SK-N-SH treated with all-trans-retinoic acid at 6 μM for 48 hours (cell line): ENCODE measurements at places on chromosomes 6 and 20.

- no peak for ATAC-seq
These were observed 729.2 kb upstream of the MARCKS start for GRCh38 chr6:113127786-113128419.

GRCh38 chr6:44399991-44400390 is 12.5 kb downstream of the CDC5L start:
- ATAC-seq = no peak

- ATAC-seq = no peak
These were observed 27.0 kb downstream of the DNAAF9 start for GRCh38 chr20:3380228-3381070.

- no peak for ATAC-seq
These were observed 42.6 kb downstream of the IRF4 start for GRCh38 chr6:434051-434705.

DNA sequence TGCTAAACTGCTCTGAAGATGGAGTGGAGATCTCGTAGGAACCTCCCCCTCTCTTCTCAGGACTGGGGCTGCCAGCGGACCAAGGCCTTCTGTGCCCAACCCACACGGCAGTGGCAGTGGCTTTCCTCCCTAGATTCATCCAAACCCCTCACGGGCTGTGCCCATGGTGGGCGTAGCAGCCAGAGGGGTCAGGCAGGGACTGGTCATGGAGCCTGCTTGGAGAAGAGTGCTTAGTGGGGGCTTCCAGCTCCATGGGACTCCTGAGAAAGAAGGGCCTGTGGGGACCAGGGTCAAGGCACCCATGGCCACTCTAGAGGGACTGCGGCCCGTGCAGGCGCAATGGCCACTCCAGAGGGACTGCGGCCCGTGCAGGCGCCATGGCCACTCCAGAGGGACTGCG is 86.6 kb downstream of the TAF4 start:
- no peak for ATAC-seq

GRCh38 chr6:166530211-166531095 is 56.0 kb downstream of the RAMACL start:
- no peak for ATAC-seq

DNA sequence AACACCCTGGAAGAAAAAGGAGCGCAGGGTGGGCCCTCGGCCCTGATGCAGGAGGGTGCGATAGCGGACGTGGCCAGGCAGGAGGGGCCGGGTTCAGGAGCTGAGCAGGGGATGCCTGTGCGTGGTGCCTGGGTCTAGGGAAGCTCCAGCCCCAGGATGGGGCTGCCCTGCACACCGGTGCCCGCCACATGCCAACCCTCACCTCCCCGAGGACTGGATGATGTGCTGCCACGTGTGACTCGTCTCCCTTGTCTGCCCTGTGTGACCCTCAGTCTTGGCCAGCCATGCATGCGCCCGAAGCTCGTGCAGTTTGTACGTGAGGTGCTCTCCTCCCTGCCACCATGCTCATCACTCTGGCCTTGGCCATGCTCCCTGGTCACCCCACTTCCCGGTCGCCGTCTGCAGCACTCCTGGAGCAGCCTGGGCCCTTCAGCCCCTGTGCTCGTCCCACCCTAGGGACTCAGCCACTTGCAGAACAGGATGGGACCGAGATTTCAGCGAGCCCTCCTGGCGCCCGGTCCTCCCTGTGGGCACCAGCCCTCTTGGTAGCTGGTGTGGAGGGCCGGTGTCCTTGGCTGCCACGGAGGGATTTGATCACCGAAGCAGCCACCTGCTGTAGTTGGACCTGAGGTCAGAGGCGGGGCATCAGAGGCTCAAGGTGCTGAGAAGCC is 4.3 kb upstream of the COL20A1 start:
- ATAC-seq = no peak

GRCh38 chr6:26231006-26231587 is 133.9 kb upstream of the BTN3A2 start:
- ATAC-seq = no peak

DNA sequence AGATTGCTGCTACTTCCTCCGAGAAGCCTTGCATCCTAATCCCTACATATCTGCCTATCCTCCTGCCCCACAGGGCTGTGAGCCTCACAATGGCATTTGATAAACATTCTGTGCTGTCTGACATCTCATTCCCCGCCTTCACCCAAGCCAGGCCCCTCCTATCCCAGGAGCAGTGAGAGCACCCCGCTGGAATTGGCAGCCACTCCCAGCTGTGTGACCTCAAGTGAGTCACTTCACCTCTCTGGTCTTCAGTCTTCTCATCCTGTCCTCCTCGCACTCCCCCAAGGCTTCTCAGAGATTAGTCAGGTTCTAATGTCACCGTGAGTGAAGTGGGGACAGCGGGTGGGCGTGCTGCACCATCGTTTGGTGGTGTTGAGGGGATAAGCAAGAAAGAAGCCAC is 81.7 kb downstream of the CDH22 start:
- ATAC-seq = no peak

- ATAC-seq = no peak
These were observed 49.3 kb upstream of the INSM1 start for GRCh38 chr20:20318365-20319161.

DNA sequence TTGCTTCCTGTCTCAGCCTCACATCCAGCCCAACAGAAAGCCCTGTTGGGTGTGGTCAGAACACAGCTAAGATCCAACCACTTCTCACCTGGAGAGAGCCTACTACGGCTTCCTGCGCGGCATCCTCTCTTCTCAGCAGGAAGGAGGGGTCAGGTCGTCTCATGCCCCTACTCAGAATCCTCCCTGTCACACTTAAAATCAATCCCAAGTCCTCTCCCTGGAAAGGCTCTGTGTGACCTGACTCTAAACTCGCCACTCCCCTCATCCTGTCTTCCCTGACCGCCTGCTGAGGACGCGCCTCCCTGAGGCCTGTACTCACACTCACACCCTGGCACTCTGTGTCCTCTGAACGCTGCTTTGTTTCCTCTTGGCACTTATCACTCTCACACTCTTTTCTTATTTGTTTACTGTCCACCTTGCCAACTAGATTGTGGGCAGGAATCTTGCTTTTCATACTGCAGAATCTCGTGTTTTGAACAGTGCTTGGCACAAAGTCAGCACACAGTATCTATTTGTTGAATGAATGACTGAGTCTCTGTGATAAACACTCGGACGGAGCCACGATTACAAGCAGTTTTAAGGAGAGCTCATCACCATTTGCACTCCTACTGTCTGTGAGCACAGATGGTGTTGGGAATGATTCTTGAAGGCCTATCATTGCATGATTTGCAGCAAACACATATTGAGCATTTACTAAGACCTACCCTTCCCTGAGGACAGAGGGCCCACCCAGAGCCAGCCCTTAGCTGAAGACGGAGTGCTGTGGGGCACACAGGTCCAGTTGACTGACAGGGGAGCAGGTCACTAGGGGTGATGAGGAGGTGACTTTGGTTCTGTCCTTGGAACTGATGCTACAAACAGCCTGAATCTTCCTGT is 18.7 kb downstream of the RAB5IF start:
- ATAC-seq = no peak

- ATAC-seq = no peak
These were observed 117.4 kb downstream of the TBC1D32 start for GRCh38 chr6:121216928-121217327.
